ENCODE measurements at places on chromosomes 13 and 19. TPM values are rescaled to one million over a fixed set of nuclear protein-coding genes. Genes with fewer than 3 reads are reported as not detected.

DNA sequence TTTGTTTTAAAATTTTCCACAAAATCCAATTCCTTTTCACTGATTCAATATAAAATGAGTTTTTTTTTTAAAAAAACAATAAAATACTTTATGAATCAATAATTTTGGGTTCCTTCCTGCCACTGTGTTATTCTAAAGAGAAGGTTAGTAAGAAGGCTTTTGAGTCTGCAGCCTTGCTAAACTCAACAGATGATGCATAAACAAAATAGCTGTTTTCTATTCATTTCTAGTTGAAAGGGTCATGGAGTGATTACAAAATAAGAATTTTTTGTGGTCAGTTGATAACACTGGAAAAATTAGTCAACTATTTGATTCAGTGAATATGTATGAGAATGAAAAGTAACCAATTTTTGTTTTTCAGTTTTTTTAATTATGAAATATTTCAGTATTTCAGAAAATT, 169.9 kb downstream of the VWA8 start:
- no peak for DNase-seq

DNA sequence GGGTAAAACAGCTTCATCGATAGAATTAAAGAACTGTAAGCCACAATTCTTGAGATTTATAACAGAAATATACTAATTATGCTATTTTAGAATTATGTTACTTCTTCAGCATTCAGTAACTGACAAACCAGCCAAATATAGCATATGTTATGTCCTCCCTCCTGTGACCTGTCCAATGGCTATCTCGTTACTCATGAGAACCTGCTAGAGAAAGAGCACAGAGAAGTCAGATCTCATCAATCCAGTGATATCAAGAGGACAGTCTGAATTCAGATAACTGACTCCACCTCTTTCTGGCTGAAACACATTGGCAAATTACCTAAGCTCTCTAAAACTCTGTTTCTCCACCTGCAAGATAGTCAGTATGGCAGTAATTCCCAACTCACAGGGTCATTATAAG, 170.4 kb downstream of the FGF14 start:
- no peak for DNase-seq

CYP4F2 gene
- not detected for total RNA-seq

NLRP12 gene
- total RNA-seq, result not detected

OR4F17 gene
- total RNA-seq, result not detected

GRCh38 chr13:113299951-113300350, 2.9 kb downstream of the LAMP1 start:
- no peak for DNase-seq

DNA sequence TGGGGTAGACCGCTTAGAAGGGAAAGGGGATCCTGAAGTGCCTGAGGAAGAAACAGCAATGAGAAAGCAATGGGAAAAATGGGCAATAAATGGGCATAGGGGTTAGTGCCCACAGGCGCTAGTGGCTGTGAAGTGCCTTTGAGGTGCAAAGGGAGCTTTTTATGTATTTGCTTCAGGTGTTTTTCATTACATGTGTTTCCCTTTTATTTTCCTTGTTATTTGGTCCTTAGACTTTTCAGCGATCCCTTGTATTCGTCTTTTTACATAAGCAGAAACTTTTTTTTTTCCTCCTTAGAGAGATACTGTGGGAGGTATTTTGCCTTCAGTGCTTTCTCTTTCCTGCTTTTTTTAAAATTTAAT, 19.6 kb downstream of the NFIX start:
- DNase-seq, result no peak

Measured in NCI-H460 (cell line).